ENCODE measurements at places on chromosomes 2 and 18. TPM values are rescaled to one million over a fixed set of nuclear protein-coding genes. Genes with fewer than 3 reads are reported as not detected.

DNA sequence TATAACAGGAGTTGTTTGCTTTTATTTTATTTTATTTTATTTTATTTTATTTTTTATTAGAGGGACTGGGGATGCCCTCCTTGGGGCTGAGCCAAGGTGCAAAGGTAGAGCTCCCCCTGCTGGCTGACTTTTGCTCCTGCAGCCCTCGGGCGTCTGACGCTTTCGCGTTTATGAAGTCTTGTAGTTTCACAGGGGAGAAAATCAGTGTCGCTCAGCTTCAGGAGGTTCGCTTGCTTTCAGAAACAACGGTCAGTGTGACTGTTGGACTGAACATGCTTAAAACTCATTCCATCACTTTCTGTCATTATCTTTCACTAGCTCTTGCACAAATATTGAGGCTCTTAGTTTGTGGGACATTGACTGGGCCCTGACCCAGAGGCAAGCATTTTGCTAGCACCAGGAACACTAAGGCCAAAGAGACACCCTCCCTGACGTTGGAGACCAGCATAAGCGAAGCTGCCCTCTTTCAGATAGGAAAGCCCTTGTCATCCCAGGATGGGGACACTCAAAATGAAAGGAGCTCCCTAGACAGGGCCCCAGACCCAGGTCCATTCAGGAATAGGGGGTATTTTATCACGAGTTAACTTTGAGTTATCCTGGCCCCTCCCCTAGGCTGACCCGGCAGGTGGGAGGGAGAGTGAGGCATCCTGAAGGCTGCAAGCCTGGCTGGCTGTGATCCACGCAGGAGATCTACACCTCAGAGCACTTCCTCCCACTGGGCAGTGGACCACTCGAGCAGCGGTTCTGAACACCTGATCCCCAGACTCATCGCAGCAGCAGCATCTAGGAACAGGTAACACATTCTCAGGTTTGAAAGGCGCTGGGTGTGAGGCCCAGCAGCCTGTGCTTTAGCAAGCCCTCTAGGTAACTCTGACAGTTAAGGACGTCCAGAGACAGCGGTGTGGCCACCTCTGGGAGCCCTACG is 34.4 kb downstream of the LGALSL start:
- DNase-seq = peak; percentile 66

The ATF2 gene
- 75.5 TPM for polyA plus RNA-seq

DNA sequence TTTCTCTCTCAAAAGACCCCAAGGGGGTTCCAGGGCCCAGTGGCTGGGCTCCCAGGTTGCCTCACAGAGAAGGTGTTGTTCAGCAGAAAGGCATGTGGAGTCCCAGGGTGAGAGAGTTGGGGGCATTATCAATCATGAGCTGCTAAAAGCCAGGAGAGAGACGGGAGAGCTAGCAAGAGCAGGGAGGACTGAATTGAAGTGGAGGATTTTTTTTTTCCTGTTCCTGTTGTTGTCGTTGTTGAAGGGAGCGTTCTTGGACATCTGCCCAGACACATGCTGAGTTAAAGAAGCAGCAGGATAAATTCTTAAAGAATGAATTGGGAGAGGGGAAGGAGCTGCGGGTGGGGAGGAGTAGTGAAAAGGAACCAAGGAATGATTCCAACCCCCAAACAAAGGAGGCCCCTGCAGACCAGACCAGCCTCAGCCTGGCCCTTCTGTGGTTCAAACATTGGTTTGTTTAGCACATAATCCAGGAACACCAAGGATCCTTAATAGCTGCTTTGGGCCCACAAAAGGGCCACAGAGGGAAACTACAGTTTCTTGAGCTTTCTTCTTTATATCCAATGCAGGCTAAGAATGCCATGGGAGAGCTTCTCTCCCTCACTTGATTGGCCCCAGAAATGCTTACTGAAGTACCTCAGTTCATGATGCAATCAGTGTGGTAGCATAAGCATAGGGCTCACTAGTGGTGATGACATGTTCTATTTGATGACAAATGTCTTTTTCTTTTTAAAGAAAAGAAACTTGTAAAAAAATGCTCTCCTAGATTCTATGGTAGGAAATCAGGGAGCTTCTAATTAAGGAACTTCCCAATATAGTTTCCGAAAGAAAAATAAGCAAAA is 146.0 kb downstream of the SETBP1 start:
- DNase-seq = peak; percentile 82

GRCh38 chr2:39135690-39136259 is 14.9 kb upstream of the SOS1 start:
- no peak for DNase-seq

The GALR1 gene
- 0.15 TPM for polyA plus RNA-seq

- DNase-seq = no peak
These were observed 47.6 kb upstream of the SH3RF3 start for GRCh38 chr2:109081374-109081773.

DNA sequence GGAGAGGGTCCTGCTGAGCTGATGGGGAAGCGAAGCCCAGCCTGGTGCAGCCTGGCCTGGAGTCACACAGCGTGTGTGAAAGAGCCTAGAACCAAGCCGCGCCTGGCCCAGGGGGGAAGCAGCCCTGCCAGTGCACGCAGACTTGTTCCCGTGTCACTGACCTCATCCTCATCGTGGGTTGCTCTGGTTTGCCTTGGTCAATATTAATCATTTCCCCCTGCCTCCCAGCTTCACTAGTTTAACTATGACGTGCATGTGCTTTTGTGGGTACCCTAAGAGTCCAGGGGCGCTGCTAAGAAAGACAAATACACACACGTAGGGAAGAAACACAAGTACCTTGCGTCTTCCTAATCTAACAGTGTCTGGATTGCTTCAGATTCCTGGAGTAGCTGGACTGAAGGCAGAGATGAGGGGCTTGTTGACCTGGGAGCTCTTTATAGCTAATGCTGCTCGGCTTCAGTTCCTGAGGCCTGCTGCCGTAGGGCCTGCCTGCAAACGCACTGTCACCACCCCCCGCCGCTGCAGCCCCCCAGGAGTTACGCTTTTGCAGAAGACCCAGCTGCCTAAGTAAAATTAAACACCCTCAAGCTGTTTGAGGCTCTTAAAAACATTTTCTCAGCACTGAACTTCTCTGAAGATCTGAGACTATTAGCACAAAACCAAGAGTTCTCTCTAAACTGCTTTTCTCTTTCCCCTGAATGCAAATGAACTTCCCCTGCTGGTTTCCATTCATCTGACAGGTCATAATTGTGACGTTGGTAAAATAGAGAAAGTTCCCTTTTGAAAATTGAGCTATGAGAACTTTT is 159.2 kb downstream of the FAM210A start:
- peak; percentile 53 for DNase-seq

GRCh38 chr2:31004257-31004656 is 134.0 kb downstream of the GALNT14 start:
- DNase-seq = no peak
